ENCODE measurements at places on chromosomes 7 and 10.

DNA sequence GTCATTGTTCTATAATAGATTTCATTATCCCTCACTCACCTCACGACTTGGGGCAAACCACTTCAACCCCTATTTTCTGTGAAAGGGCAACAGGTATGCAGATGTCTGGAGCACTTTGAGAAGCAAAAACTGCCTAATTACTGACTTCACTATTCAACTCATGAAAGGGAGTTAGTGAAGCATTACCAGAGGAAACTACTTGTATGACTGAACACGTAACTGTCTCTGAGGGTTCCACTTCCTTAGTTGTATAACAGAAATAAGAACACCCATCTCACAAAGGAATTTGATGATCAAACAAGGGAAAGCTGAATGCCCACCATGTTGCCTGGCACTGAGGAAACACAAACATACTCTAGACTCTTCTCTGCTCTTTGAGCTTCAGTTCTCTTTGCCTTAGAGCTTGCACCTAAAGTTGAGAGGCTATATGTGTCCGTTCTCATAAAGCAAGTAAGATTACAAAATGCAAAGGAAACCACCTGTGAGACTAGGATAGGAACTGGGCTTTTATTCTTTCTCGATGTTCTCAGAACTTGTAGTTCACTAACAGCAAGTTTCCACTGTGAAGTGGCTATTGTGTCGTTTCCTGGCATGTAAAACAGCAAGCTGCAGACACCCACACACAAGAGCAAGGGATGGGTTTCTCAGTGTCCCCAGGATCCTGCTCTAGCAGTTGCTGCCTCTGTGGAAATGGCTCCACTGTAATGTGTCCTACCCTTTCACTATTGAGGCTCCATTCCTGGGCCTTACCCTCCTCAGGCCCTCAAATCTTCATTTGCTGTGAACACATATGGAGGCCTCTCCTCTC, 2.6 kb downstream of the TMEM243 start:
- no peak for DNase-seq

- no peak for DNase-seq
Observed at GRCh38 chr10:78596556-78596955, 472.2 kb upstream of the ZMIZ1 start.

DNA sequence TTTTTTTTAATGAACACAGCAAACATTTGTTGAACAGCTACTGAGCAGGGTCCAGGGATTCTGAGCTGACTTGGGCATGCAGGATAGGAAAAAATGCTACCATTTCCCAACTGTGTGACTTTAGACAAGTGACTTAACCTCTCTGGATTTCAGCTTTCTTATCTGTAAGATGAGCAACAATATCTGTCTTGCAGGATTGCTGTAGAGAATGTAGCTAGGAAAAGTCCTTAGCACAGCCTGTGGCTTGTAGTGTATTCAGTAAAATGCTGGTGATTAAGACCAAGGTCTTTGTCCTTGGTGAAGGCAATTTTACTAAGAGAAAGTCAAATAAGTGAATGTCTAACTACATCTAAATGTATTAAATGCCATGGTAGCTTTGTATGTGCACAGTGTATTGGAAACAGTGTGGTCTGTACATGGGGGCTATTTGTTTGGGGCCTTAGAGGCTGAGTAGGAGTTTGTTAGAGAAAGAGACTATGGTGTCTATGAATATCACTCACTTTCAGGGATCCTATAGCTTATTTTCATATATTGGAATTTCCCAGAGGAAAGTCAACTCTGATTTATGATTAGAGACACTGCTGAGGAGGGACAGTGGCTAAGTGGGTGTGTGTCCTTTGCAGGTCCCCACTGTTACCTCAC, 118.9 kb downstream of the CDH23 start:
- no peak for DNase-seq

GRCh38 chr7:149765399-149766121, 7.8 kb downstream of the ZNF467 start:
- no peak for DNase-seq

DNA sequence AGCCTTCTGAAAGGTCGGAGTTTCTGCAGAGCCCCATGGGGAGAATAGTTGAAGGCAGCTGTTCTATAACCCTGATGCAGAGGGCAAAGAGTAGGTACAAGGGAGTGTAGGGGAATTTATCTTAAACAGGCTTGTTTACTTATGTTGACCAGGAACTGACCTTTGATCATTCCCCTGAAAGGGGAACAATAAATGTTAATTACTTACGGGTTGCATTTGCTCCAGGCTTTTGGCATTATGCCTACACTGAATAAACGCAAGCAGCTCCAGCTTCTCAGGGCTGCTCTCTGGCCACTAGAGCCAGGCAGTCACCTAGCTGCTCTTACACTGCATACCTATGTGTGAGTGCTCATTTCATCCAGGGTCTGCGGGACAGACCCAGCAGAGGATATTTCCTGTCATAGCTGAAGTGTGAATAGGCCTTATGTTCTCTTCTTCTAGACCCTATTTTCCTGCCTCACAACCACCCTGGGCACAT, 26.9 kb upstream of the ABCA13 start:
- DNase-seq, result no peak

DNA sequence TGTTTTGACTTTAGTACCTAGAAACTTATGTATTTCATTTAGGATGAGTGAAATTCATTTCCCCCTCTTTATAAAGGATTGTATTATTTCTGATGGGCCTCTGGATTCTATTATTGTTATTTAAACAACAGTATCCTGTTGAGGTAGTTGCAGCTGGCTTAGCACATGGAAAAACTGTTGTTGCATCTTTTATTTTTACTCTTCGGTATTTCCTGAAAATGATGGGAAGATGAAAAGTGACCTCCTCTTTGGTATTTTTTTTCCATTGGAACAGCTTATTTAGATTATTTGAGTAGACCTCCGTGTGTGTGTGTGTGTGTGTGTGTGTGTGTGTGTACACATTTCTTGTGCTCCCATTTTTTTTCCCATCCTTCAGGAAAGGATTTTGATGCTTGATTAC, 129.8 kb downstream of the PRKG1 start:
- no peak for DNase-seq

- DNase-seq, result no peak
Observed at GRCh38 chr10:110613341-110613995, 30.7 kb upstream of the RBM20 start.

DNA sequence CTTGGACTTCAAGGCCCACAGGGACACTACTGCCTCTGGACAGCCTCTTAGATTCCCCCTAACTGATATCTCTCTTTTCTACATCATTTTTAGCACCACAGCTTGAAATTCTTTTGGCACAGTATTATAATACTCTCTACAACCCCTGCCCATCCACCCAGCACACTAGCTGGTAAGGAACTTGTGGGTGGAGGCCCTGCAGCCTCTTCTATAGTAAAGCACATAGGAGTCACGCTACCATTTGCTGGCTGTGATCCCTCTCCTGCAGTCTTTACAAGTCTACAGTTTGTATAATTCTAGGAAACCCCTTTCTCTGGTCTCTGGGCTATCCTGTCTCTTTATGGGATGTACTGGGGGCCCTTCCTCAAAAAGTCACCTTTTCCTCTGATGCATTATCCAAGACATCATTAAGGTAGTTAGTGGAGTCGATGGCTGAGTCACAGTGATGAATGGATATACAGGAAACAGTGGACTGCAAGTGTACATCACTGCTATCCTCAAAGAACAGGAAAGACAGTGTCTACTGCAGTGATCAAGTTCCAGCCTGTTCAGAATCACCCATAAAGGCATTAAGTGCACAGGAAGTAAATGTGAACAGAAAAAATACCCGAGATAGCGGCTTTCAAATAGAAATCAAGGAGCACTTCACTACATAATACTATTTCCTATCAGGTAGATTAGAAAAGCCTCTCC, 54.4 kb downstream of the STK17A start:
- DNase-seq, result no peak
